Activated T-helper 2 cell treated with anti-CD3 and anti-CD28 coated beads, Interferon-gamma antibody, Interleukin-2, Interleukin-4, amounts not matched to agents 10 μg/mL and 5 μg/mL and 100 μg/mL, durations not matched to agents 14 hours and 24 hours and 36 hours (primary cell): ENCODE measurements at places on chromosomes 3 and 15. TPM values are rescaled to one million over a fixed set of nuclear protein-coding genes. Genes with fewer than 3 reads are reported as not detected.

Gene COL6A5
- total RNA-seq: not detected in 2 replicates

DNA sequence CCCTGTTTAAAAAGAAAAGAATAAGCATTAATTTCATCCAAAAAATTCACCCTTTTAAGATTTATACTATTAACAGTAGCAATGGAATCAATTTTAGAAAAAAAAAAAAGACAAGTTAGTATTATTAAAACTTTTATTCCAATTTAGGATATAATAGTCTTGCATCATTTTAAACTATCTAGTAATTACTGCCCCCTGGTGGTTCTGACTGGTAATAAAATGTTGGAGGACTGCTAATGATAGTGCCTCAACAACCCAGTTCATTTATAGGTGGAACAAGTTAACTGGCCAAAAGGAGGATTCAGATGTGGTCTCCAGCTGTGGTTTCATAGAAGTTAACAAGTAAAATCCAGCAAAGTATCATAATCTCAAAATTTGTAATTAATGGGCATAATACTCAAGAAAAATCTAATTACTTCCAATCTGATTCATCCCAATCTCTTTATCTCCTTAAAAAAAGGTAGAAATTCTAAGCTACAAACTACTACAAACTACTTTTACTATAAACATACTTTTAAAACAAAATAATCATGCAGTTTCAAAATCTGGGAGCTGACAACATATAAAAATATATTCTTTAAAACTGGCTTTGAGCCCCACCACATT lies 30.7 kb upstream of the WDR49 start:
- no peak for DNase-seq
- H3K27me3 ChIP-seq: no peaks in the 10 kb centered on the region
- peaks cover 8% of the 10 kb centered on the region for H3K4me1 ChIP-seq
- no peak overlapping the region for H3K4me3 ChIP-seq
- H3K27ac ChIP-seq: no peak overlapping the region
- H3K36me3 ChIP-seq: peaks cover 35% of the 10 kb centered on the region

Gene ZNF662
- 0.21 and 0.30 TPM in 2 replicates for total RNA-seq

DNA sequence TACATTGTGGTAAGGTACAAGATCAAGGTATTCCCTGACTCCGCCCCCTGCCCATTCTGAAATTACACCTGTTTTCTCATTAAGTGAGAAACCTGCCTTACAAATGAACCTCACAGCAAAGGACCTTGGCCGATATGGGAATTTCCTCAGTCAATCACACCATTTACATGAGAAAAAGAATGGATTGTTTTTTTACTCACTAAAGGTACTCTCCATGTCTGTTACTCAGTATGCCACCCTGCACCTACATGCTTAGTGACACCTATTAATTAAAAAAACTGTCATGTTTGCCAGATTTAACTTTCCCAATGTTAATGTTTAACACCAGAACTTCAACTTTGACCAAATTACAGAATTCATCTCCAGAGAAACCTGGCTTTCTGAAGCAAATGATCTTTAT lies 62.0 kb downstream of the ESYT3 start:
- H3K4me1 ChIP-seq: peaks cover 9% of the 10 kb centered on the region
- H3K4me3 ChIP-seq: no peak overlapping the region
- H3K36me3 ChIP-seq: peaks cover 22% of the 10 kb centered on the region
- H3K27me3 ChIP-seq: no peaks in the 10 kb centered on the region
- no peak overlapping the region for H3K27ac ChIP-seq

Gene KLHL40
- not detected in 2 replicates for total RNA-seq

GRCh38 chr3:53026382-53027162 lies 19.3 kb downstream of the SFMBT1 start:
- DNase-seq: no peak
- H3K27ac ChIP-seq: no peak overlapping the region
- no peaks in the 10 kb centered on the region for H3K27me3 ChIP-seq
- H3K4me1 ChIP-seq: peaks cover 34% of the 10 kb centered on the region
- no peak overlapping the region for H3K4me3 ChIP-seq
- H3K36me3 ChIP-seq: peaks cover 8% of the 10 kb centered on the region

DNA sequence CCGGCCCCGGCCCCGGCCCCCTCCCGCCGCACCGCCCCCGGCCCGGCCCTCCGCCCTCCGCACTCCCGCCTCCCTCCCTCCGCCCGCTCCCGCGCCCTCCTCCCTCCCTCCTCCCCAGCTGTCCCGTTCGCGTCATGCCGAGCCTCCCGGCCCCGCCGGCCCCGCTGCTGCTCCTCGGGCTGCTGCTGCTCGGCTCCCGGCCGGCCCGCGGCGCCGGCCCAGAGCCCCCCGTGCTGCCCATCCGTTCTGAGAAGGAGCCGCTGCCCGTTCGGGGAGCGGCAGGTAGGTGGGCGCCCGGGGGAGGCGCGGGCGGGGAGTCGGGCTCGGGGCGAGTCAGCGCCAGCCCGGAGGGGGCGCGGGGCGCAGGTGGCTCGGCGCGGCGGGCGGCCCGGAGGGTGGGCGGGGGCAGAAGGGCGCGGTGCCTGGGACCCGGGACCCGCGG lies 352 bp downstream of the CHRD start:
- DNase-seq: no peak
- H3K27me3 ChIP-seq: peaks cover 63% of the 10 kb centered on the region
- no peaks in the 10 kb centered on the region for H3K36me3 ChIP-seq
- H3K27ac ChIP-seq: no peak overlapping the region
- no peak overlapping the region for H3K4me3 ChIP-seq

Gene ZSCAN2
- total RNA-seq: 10.1 and 10.6 TPM in 2 replicates

DNA sequence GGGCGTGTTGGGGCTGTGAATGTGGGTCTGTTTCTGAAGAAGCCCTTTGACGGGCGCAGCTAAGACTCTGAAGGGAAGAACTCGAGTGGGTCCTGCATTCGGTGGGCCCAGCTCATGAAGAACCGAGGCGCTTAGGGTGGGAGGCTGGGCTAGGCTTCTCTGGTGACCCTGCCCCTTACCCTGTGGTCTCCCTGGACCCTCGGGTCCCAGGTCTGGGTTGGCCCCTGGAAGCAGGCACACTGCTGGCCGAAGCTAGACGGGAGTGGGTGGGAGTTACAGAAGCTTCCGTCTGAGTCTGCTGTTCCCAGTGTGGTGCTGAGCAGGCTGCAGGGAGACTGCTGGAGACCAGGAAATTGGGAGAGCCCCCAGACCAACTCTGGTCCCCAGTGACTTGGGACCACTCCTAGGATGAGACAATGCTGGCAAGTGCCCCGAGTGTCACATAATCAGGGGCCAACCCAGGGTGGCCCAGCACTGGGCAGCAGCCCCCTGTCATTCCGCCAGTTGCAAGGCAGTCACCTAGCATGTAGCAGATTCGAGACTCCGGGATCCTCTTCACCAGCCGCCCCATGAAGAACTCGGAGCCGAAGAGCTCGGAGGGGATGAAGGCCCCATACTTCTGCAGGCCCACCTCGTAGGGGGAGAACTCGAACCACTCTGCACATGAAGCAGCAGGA lies 16.7 kb upstream of the EHD4 start:
- no peaks in the 10 kb centered on the region for H3K27me3 ChIP-seq
- no peaks in the 10 kb centered on the region for H3K4me1 ChIP-seq
- no peaks in the 10 kb centered on the region for H3K36me3 ChIP-seq
- no peak overlapping the region for H3K4me3 ChIP-seq
- no peak overlapping the region for H3K27ac ChIP-seq

GRCh38 chr3:97340940-97341339 lies 423.6 kb upstream of the ARL6 start:
- H3K36me3 ChIP-seq: no peaks in the 10 kb centered on the region
- no peak overlapping the region for H3K27ac ChIP-seq
- H3K4me3 ChIP-seq: no peak overlapping the region
- DNase-seq: no peak
- H3K27me3 ChIP-seq: no peaks in the 10 kb centered on the region

Gene EPHA3
- total RNA-seq: not detected in 2 replicates

GRCh38 chr15:33328106-33328505 lies 17.3 kb downstream of the RYR3 start:
- no peak overlapping the region for H3K27ac ChIP-seq
- peaks cover 21% of the 10 kb centered on the region for H3K27me3 ChIP-seq
- peaks cover 6% of the 10 kb centered on the region for H3K4me1 ChIP-seq
- no peak overlapping the region for H3K4me3 ChIP-seq
- H3K36me3 ChIP-seq: no peaks in the 10 kb centered on the region
- DNase-seq: no peak

GRCh38 chr15:70214276-70214675 lies 116.6 kb upstream of the TLE3 start:
- DNase-seq: no peak
- H3K4me3 ChIP-seq: no peak overlapping the region
- H3K27ac ChIP-seq: no peak overlapping the region

GRCh38 chr3:63413523-63413922 lies 135.4 kb downstream of the SYNPR start:
- no peaks in the 10 kb centered on the region for H3K36me3 ChIP-seq

DNA sequence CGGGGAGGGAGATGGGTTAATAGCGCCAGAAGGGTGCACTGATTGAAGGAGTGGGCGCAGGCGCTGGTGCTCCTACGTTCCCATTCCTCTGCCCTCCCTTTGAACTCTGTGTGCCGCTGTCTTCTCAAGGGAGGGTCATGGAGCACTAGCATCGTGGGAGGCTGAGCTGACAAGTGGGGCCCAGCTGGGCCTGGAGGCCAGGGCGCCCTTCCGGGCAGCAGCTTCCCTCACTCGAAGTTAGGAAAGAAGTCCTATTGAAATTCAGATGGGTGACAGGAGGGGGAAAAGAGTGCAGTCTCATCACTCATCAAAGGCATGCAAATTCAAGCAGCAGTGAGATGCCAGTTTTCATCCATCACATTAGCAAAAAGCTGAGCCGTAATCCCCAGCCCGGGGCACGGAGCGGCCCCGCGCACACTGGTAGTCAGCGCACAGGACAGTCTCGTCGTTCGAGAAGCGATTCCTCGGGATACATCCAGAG lies 128.2 kb downstream of the LRRK1 start:
- H3K27me3 ChIP-seq: peaks cover 3% of the 10 kb centered on the region
- no peaks in the 10 kb centered on the region for H3K4me1 ChIP-seq

Gene IL12A
- total RNA-seq: 0.53 and 0.87 TPM in 2 replicates

- no peak overlapping the region for H3K4me3 ChIP-seq
- H3K27ac ChIP-seq: no peak overlapping the region
- DNase-seq: no peak
- H3K27me3 ChIP-seq: peaks cover 17% of the 10 kb centered on the region
- no peaks in the 10 kb centered on the region for H3K36me3 ChIP-seq
These were observed 19.1 kb upstream of the CHST2 start for GRCh38 chr3:143100451-143100850.

DNA sequence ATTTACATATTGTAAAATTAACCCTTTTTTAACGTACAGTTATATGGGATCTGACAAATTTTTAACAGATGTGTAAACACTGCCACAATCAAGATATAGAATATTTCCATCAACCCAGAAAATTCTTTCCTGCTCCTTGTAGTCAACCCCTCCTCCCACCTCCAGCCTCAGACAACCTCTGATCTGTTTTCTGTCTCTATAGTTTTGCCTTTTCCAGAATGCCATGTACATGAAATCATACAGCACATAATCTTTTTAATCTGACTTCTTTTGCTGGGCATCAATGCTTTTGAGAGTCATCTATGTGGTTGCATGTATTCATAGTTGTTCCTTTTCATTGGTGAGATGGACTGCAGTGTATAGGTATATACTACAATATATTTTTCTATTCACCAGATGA lies 153.0 kb downstream of the SMAD6 start:
- H3K36me3 ChIP-seq: no peaks in the 10 kb centered on the region
- peaks cover 9% of the 10 kb centered on the region for H3K4me1 ChIP-seq
- no peak for DNase-seq
- no peak overlapping the region for H3K4me3 ChIP-seq
- H3K27ac ChIP-seq: no peak overlapping the region

Gene ANKUB1
- total RNA-seq: not detected in 2 replicates

Gene MUC13
- total RNA-seq: not detected in 2 replicates

Gene OR5H6
- total RNA-seq: not detected in 2 replicates

Gene ACSBG1
- total RNA-seq: 0.64 and 0.96 TPM in 2 replicates

Gene DUOX2
- total RNA-seq: 0.02 TPM in 1 of 2 replicates, not detected in the other

Gene FBXL22
- 0.71 and 0.78 TPM in 2 replicates for total RNA-seq

Gene MLH1
- total RNA-seq: 61.9 and 64.4 TPM in 2 replicates

GRCh38 chr3:12845811-12846210 lies 4.4 kb upstream of the RPL32 start:
- H3K27me3 ChIP-seq: no peaks in the 10 kb centered on the region
- no peak overlapping the region for H3K4me3 ChIP-seq
- no peak for DNase-seq
- H3K27ac ChIP-seq: no peak overlapping the region
- peaks cover 8% of the 10 kb centered on the region for H3K36me3 ChIP-seq
- H3K4me1 ChIP-seq: peaks cover 8% of the 10 kb centered on the region

DNA sequence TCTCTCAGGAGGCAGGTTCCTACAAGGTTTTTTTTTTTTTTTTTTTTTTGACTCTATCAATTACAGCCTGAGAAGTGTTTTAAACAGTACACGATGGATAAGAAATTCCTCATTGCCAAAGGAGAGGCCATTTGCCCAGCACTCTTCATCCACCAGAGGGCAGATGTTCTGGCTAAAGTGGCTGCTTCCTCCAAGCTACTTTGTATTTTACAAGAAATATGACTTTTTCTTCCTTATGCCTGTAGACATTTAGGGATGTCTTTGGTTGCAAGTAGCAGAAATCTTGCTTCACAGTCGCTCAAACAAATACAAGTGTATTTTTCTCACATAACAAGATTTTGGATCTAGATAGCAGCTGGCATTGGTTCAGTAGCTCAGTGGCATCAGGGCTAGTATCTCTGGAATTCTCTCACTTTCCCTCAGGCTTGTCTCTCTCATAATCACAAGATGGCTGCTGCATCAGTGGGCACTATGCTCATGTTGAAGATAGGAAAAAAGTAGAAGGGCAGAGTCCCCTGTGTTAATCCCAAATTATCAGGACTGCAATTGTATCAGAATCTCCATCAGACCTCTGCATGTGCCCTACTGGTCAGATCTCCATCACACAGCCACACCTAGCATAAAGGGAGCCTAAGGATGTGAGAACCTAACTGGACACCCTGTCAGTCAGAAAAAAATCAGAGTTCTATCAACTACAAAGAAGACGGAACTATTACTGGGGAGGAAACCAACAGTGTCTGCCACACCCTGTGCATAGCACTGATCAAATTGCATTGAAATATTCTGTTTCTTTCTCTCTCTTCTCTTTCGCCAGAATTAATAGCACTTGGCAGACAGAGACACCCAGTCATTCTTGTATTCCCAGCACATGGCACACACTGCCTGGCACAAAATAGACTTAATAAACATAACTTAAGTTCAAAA lies 138.9 kb upstream of the COL8A1 start:
- H3K27me3 ChIP-seq: no peaks in the 10 kb centered on the region
- H3K27ac ChIP-seq: no peak overlapping the region
- H3K36me3 ChIP-seq: no peaks in the 10 kb centered on the region
- DNase-seq: no peak
- no peak overlapping the region for H3K4me3 ChIP-seq
- H3K4me1 ChIP-seq: no peaks in the 10 kb centered on the region
